PC-9 (cell line): ENCODE measurements at places on chromosomes 6 and 20. TPM values are rescaled to one million over a fixed set of nuclear protein-coding genes. Genes with fewer than 3 reads are reported as not detected.

SFTA2 gene
- total RNA-seq, result 0.72 and 0.75 TPM in 2 replicates

DNA sequence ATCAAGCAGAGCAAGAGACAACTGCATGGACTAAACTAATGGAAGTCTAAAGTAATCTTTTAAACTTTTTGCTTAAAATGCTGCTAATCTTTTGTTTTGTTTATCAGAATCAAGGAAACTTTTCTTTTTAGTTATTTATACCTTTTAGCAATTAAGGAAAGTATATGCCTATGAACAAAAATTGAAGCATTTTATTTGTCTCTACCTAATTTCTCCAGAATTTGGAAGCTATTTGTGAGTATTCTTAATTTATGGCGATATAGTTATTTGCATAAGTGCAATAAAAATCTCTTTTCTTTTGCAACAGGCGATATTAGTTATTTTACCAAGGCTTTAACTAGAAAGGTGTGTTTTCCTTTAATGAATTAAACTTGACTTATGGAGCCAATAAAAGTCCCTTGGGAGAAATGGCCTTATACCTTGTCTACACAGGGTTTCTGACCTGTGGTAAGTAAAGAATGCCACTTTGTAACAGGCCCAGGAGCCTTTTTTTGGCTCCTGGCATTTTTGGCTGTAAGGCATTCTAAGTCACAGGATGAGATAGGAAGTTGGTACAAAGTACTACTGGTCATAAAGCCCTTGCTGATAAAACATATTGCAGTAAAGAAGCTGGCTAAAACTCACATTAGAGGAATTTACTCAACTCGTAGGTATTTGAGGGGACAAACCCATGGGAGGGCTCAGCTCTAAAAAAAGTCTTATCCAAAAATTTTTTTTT, 37.2 kb downstream of the TMEM14A start:
- H3K4me1 ChIP-seq, result no peaks in the 10 kb centered on the region
- no peaks in the 10 kb centered on the region for H3K36me3 ChIP-seq
- H3K27me3 ChIP-seq, result no peaks in the 10 kb centered on the region
- H3K27ac ChIP-seq, result no peak overlapping the region

GRCh38 chr20:25057234-25058050, 497 bp downstream of the ACSS1 start:
- no peaks in the 10 kb centered on the region for H3K27me3 ChIP-seq
- no peaks in the 10 kb centered on the region for H3K36me3 ChIP-seq
- H3K27ac ChIP-seq, result no peak overlapping the region
- peak overlapping the region; percentile 71 for H3K4me3 ChIP-seq
- peak; percentile 60 for DNase-seq

- no peak overlapping the region for H3K27ac ChIP-seq
- no peaks in the 10 kb centered on the region for H3K36me3 ChIP-seq
- H3K27me3 ChIP-seq, result peaks cover 74% of the 10 kb centered on the region
- no peak for DNase-seq
- no peak overlapping the region for H3K4me3 ChIP-seq
- H3K4me1 ChIP-seq, result no peaks in the 10 kb centered on the region
These were observed 1.2 kb upstream of the TBXT start for GRCh38 chr6:166168616-166169548.

GRCh38 chr6:169184419-169184818, 69.2 kb downstream of the THBS2 start:
- no peaks in the 10 kb centered on the region for H3K36me3 ChIP-seq
- H3K4me3 ChIP-seq, result no peak overlapping the region
- no peak for DNase-seq
- H3K27ac ChIP-seq, result no peak overlapping the region
- H3K27me3 ChIP-seq, result peaks cover 58% of the 10 kb centered on the region
- no peaks in the 10 kb centered on the region for H3K4me1 ChIP-seq
